Activated T-cell treated with anti-CD3 and anti-CD28 coated beads for 48 hours (primary cell): ENCODE measurements at places on chromosomes 2 and 18.

- no peak for DNase-seq
Measured at GRCh38 chr2:149422337-149422990, 92.1 kb downstream of the LYPD6 start.

GRCh38 chr2:67797801-67798540 is 264.8 kb downstream of the C1D start:
- no peak for DNase-seq

DNA sequence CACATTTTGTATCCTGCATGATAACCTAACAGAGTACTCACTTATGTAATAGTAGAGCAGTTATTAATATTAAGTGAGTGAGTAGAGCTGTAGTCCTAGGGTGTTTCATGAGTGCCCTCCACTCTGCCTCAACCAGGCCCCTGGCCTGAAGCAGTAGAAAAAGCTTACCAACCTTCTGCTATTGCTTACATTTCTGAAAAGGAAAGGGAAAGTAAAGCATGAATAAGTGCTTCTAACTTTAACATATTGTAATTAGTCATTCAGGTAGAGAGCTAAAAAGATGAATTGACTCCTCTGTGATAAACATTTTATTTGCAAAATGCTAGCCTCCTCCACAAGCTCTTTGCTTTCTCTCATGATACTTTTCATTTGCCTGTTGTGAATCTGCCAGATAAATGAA is 94.7 kb upstream of the RPE start:
- no peak for DNase-seq

DNA sequence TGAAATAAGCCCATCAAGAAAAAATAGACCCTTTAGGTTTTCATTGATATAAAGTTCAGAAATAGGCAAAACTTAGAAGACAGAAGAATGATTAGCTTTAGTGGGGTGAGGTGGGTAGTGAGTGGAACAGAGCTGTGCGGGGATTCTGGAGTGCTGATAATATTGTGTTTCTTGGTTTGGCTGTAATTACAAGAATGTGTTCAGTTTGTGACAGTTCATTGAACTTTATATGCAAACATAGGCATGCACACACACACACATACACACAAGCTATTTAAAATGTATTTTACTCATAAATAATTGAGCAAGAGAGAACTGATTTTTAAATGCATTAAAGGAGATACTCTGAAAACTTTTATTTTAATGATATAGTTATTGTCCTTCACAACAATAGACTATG is 17.1 kb downstream of the ARHGAP15 start:
- DNase-seq: no peak

DNA sequence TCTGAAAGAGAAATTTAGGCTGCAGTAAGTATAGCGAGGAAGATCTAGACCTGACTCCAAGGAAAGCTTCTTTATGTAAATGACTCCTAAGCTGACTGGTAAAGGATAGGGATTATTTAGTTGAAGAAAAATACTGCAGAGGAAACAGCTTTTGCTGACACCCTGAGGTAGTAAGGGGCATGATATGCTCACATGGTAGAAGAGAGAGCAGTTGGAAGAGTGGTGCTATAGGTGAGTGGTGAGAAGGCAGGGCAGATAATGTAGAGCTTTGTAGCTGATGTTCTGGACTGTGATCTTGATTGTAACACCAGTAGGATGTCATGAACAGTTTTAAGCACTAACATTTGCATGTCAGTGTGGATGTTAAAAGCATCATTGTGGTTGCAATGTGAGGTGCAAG is 639.1 kb upstream of the SLC39A10 start:
- no peak for DNase-seq

DNA sequence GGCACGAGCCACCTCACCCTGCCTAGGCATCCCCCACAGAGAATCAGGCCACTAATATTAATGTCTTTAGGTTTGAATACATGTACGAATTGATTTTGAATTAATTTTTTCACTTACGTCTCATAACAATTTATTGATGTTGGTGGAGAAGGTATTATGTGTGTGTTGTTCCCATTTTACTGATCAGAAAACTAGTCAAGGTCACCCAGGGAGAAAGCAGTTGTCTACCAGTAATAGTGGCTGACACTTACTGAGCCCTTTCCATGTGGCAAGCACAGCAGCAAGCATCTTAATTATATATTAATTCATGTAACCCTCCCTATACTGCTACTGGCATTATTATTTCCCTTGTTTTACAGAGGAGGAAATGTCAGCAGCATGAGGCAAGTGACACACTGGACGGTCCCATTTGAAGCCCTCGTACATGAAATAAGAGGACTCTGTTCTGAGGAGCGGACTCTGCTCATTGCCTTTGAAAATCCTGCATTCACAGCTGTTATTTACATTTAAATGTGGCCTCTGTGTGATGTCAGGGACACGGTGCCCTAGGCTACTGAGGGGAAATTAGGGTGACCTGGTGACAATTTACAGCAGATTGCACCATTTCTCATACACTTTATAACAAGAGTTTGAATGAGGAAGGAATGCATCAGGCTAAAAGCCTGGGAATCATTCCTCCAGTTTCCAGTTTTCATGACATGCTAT is 30.9 kb upstream of the KCNE4 start:
- no peak for DNase-seq

DNA sequence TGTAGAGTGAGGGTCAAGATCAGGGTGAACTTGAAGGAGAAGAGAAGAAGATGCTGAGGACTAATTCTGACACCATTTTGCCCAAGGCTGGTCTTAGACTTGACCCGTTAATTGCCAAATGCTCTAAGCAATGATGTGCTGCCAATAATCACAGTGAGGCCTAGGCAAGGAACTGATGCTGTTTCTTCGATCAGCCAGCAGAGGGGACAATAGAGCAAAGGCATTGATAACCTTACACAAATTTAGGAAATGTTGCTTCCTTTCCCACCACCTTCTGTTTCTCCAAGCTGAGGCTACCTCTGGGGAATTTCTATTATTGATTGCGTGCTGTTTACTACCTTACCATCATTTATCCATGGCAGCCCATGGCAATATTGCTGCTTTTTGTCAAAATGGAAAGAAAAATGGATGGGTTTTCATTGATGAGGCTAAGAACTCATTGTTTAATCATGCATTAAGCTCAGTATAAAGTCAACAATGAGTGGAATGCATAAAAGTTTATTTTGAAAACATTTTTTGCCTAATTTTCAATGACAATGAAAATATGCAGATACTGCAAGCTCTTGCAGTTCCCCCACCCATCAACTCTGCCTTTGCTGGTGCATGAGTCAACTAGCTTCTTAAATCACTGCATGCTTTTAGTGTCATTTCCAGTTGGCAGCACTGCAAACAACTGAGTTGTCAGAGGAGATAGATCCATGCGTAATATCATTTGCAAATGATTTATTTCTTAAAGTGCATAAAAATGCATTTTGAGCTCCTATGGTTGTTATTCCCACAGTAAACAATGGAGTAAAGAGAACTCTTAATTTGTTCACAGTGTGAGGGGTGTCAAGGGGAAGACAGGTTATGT is 116.4 kb upstream of the NYAP2 start:
- DNase-seq: no peak

DNA sequence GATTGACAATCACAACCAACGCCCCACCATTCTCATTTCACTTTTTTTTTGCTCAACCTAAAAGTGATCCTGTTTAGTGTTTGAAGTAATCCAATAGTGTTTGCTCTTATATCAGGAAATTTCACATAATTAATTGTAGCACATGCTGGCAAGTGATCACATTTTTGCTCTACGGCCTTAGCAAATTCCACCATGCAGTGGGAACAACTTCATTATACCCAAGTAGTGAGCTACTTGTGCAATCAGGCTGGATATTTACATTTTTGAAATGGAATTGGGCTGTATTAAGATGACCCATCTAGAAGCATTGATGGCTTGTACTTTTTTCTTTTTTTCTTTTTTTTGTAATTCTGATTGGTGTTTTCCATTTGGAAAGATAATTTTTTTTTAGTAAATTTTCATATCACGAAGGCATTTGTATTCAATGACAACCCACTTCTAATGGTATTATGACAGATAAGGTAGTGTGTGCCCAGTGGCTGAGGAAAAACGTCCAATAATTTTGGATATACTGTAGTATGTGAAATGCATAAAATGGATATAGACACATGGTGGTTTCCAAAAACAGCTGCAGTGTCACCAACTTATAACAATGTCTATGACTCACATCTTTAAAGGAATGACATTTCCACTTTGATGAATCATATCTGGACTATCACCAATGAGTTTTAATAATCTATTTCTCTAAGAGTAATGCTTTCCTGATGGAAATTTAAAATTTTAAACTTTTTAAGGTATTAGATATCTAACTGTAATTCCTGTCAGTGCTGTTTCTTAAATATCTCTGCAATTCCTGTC is 130.6 kb downstream of the COL6A3 start:
- DNase-seq: no peak

DNA sequence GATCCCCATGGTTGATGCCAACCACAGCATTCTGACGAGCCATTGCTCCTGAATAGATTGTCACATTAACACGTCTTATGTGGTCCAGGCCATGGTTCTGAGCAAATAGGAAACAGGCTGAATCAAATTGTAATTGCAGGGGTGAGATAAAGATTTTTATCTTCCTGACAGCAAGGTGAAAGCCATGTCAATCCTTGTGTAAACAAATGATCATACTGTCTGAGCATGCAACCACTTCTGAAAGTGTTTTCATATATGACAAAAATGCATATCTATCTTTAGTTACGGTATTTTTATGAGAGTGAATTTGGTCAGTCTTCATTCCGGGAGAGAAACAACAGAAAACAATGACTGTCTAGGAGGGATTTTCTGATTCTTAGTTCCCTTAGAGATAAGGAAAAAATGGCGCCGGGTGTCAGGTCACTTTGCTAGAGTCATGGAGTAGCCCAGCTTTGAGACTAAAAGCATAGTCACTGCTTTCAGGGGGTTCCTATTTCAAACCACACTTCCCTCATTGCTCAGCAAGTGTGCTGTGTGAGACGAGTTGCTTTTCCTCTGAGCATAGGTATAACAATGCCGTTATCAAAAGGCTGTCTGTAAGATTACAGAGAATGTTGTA is 958.9 kb downstream of the DCDC2C start:
- no peak for DNase-seq

DNA sequence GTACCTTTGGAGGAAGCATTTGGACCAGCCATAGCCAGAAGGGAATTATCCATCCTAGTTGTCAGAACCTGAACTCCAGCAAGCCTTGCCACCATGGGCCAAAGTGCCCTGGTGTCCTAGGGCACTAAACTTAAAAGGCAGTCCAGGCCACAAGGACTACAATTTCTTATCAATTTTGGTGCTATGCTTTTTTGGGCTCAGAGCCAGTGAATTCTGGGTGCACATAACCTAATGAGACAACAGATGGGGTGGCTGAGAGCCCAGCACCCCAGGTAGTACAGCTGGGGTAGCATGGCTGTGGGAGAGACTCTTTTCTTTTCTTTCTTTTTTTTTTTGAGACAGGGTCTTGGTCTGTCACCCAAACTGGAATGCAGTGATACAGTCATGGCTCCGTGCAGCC is 14.4 kb upstream of the RANBP2 start:
- DNase-seq: no peak

- no peak for DNase-seq
Measured at GRCh38 chr2:213995400-213996105, 415.3 kb upstream of the VWC2L start.

GRCh38 chr2:8822218-8822617 is 15.2 kb downstream of the KIDINS220 start:
- no peak for DNase-seq

GRCh38 chr2:191889931-191890330 is 43.0 kb upstream of the CAVIN2 start:
- DNase-seq: no peak

GRCh38 chr18:5391409-5391808 is 95.9 kb upstream of the ZBTB14 start:
- no peak for DNase-seq

DNA sequence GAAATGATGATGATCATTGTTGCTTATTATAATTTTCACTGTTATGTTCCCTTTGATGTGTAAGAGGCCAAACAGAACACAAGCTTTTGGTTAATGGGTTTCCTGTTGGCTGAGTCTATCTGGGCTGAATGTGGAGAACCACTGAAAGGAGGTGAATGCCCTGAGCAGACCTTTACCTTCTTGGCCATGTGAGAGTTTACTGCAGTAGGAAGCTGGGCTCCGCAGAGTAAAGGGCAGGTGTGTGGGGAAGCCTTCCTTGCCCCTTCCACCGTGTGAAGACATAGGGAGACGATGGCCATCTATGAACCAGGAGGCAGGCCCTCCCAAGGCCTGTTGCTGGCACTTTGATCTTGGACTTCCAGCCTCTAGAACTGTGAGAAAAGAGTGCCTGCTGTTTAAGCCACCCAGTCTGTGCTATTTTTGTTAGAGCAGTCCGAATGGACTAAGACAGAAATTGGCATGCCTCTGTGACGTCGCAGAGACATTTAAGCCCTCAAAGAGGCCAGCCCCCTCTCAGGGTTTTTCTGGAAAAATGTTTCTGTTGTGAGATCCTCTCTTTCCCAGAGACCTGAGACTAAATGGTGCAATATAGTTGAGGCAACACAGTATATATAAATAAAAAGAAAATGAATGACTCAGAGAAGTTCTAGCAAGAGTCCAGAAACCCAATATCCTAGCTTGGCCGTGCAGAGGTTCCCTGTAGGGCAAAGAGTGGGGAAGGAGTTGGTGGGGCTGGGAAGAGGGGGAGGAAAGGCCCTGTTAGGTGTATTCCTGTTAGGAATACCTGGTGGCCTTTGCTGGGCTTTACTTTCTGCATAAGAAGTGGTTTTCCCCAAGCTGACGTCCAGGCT is 121.9 kb upstream of the LGALSL start:
- DNase-seq: no peak

GRCh38 chr2:58730764-58731487 is 489.8 kb upstream of the FANCL start:
- no peak for DNase-seq

DNA sequence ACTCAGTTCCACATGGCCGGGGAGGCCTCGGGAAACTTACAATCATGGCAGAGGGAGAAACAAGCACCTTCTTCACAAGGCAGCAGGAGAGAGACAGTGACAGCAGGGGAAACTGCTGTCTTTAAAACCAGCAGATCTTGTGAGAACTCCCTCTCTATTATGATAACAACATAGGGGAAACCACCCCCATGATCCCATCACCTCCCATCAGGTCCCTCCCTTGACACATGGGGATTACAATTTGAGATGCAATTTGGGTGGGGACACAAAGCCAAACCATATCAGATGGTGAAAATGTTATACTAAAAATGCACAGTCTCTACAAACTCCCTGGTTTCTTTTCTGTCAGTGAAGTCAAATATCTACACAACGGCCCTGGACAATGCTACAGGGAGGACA is 9.2 kb downstream of the TMEM18 start:
- no peak for DNase-seq

GRCh38 chr18:79903071-79903635 is 48.3 kb downstream of the SLC66A2 start:
- DNase-seq: no peak

DNA sequence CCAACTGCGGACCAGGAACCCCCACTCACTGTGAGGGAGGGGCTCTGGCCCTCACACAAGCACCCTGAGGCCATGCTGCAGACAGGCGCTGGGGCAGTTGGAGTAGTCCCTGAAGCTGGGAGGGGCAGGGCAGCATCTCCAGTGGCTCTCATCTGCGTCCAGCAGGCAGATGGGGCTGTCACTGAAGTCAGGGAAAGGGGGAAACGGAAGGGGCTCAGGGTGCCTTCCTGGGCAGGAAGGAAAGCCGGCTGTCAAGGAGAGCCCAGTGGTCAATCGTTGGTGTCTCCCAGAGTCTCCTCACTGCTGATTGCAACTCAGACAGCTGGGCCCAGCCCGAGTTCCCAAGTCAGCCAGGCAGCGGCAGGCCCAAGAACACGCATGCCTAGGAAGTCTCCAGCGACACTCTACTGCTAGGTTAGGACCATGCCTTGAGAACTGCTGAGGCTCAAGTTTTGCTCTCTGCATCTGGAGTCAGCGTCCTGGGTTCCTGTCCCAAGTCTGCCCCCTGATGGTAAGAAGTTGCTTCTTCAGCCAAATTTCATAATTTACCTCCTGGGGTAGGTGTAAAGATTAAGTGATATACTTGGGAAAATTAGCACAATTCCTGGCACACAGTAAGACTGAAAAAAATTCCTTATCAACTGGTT is 27.4 kb upstream of the NMUR1 start:
- DNase-seq: peak; percentile 33
